Hepatocyte (in vitro differentiated cells): ENCODE measurements at places on chromosomes 4 and X.

DNA sequence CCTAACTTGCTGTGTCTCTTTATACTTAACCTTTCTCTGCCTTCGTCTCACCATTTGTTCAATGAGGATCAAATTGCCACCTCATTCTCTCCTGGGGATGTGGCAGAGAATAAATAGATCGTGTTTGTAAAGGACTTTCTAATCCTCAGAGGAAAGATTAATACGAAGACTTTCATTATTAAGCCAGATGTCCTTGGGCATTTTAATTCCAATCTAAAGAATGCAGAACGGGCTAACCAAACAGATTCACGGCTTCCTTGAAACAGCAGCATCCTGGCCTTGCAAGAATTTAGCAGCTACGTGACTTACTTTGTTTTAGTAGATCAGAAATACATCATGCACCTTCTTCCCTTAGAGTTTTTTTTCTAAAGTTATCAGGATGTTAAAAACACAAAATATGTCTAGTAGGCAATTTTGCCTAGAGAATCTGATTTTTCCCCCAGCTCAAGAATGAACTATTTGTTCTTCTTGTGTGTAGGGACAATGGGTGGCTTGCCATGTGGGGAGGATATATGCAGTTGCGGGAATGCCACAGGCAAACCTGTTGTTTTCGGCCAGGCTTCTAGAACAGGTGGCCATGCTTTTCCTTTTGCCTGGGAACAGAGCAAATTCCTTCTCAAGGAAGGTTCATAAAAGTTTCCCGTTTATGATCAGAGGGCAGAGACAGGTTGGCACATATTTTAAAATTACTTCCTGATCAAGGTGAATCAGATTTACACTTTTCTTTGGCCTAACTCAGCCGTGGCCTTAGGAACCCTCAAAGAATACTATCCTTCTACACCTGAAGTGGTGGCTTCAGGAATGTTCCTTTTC, 3.0 kb downstream of the MID1 start:
- DNase-seq = no peak

- DNase-seq = no peak
These were observed 55.0 kb downstream of the HTT-AS start for GRCh38 chr4:3019145-3019846.

DNA sequence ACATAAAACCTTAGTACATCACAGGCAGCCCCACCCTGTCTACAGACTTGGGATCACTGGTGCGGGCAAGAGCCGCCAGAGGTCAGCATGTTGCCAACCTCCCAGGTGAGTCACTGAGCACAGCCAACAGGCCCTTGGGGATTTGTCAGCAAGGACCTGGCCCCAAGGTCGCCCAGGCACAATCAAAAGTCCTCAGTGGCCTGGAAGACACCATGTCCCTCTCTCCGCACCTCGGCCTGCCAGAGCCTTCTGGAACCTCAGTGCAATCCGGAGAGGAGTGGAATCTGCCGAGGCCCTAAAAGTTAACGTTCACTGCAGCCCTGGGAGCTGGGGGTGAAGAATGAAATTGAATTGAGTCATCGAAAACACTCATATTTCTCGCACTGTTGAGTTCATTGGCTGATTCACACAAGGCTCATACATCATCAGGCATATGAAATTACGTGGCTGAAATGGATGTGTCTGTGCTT, 74.3 kb downstream of the WFS1 start:
- peak; percentile 52 for DNase-seq

GRCh38 chr4:145791988-145792387, 112.0 kb downstream of the C4orf51 start:
- no peak for DNase-seq

GRCh38 chrX:145843146-145843904, 25.7 kb downstream of the SLITRK2 start:
- DNase-seq = no peak

DNA sequence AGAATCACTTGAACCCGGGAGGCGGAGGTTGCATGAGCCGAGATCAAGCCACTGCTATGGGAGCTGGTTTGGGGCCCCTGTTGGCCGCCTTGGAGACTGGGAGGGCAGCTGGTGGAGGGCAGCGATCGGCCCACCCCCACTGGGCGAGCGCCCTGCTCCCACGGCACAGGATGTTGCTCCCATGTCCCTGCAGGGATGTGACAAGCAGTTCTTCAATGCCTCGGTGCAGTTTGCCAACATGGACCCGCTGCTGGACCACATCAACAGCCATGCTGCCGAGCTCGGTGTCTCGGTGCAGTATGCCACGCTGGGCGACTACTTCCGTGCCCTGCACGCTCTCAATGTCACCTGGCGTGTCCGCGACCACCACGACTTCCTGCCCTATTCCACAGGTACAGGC, 19.4 kb downstream of the MAN2B2 start:
- DNase-seq = no peak

DNA sequence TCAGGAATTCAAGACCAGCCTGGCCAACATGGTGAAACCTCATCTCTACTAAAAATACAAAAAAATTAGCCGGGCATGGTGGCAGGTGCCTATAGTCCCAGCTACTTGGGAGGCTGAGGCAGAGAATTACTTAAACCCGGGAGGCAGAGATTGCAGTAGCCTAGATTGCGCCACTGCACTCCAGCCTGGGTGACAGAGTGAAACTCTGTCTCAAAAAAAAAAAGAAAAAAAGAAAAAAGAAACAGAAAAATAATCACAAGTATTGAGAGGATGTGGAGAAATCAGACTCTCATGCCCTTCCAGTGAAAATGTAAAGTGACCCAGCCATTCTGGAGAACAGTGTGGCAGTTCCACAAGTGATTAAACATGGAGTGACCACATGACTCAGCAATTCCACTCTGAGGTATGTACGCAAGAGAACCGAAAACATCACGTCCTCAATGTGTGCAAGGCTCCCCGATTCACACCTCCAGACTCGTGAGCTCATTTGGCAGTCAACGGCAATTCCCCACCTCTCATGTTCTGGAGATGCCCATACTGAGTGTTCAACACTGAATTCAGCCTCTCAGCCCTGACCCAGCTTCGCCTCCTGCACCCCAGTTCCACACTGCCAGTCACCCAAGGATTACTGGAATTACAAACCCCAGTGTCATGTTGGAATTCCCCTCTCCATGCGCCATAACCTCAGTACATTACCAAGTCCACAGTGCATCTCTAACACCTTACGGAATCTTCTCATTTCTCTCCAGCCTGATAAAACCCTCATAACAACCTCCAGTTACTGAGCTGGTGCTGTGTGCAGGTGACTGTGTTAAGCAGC, 21.1 kb downstream of the ACOX3 start:
- DNase-seq = no peak

DNA sequence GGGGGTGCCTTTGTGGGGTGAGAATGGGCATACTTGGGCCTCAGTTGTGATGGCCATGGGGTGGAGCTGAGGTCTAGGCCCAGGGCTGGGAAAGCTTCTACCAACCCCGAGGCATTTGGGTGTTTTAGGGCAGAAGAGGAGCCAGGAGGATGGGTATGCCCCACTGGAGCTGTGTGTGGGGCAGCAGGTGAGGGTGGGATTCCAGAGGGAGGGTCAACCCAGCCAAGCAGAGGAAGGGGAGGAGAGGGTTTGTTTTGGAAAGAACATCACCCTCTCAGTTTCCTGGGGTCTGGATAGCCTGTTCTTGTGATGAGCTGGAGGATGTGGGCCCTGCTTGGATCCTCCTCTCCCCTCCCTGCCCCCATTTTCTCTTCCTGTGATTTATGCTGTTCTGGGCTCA, 620 bp downstream of the IL9R start:
- DNase-seq = no peak

DNA sequence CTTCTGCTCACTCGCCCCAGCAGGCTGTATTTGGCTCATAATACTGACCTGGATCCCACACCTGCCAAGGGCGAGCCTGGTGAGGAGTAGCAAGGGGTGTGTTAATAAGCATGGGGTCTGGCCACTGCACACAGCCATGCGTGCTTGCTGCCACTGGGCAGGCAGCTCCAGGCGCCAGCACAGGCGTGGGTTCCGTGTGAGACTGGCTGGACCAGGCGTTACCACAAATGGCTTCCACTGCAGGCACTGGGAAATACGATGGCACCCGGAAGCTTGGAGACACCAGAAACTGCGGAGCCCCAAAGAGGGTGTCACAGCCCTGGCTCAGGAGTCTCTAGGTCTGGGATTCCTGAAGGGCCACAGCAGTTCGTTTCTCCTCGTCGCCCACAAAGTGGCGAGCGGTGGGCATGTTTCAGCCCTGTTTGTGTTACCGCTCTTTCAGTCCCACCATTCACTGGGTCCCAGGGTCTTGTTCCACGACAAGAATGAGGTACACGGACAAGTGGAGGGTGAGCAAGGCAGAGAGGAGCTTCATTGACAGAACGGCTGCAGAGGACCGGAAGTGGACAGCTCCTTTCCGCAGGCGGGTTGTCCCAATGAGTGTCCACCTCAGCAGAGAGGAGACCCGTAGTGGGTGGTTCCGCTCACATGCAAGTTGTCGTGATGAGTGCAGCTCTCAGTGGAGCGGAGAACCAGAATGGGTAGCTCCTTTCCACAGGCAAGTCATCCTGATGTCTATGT, 428.9 kb downstream of the EPHA5 start:
- DNase-seq = no peak

DNA sequence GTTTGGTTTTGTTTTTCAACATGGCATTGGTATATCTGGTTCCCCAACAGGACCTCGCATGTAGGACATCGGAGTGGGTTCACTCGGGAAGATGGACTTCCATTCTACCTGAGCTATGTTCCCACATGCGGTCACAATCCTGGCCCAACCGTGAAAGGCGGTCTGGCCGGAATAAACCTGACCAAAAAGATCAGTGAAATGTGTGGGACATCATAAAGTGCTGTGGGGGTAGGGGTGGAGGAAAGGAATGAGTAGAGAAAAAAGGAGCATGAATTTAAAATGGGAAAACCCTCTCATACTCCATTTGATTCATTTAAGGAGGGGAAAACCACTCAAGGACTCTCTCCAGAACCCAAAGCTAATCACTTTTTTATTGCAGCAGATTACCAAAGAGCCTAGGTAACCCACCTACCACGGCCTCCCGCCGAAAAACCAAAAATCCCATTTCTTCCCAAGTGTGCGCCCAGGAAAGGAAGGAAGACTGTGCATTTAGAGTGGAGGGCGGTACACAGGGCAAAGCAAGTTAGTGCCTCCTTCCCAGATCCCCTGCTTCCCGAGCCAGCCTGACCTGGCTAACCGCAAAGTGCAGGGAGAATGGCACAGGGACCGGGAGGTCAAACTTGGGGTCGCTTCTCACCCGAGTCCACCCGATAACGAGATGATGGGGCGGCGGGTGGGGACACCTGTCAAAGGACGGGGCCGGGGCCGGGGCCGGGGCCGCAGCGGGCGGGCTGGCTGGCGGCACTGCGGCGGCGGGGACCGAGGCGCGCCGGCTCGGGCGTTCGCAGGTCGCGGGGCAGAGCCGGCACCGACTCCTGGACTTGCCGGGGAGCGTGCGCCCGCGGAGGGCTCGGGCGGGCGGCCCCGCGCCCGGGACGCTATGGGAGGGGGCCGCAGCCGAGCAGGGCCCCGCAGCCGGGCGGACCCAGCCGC, 669 bp downstream of the TMEM150C start:
- peak; percentile 14 for DNase-seq

DNA sequence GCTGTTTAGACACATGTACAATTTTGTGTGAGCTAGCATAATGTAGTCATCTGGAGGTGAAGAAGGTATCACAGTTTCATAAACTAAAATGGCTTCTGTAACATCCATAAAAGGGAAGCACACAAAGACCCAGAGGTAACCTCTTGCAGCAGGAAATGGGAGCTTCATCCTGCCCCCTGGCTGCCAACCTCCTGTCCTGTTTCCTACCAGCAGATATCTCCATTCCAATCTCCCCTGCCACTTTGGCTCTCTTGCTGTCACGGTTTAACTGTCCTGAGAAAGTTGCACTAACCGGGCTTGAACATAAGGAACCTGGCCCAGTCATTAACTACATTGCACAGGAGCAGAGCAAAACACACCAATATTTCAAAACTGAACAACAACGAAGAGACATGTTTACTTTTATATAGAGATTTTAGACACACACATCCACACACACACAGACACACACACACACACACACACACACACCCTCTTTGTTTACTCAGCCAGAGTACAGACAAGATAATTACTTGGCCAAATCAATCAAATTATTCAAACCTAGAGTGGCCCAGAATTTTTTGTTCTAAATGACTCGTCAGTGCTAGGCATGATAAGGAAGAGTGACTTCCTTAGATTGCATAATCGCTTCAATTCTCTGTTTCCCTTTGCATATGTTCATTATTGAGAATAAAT, 24.2 kb downstream of the MID2 start:
- no peak for DNase-seq

GRCh38 chr4:158767451-158767850, 1.4 kb upstream of the FNIP2 start:
- DNase-seq = no peak

DNA sequence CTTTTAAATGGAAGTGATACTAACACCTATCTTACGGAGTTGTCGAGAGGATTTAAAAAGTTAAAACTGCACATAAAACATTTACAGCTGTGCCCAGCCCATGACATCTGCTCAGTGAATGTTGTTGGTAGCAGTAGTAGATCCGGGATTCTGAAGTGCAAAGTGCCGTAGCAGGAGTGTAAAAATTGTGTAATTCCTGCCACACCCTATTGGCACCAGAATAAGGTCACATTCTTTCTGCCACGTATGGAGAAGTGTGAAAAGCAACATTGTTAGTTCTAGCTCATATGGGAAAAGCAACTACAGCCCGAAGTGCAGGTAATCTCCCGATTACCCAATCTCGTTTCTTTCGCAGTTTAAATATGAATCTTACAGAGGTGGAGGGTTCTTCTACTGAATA, 31.2 kb downstream of the PRIMPOL start:
- peak; percentile 8 for DNase-seq

DNA sequence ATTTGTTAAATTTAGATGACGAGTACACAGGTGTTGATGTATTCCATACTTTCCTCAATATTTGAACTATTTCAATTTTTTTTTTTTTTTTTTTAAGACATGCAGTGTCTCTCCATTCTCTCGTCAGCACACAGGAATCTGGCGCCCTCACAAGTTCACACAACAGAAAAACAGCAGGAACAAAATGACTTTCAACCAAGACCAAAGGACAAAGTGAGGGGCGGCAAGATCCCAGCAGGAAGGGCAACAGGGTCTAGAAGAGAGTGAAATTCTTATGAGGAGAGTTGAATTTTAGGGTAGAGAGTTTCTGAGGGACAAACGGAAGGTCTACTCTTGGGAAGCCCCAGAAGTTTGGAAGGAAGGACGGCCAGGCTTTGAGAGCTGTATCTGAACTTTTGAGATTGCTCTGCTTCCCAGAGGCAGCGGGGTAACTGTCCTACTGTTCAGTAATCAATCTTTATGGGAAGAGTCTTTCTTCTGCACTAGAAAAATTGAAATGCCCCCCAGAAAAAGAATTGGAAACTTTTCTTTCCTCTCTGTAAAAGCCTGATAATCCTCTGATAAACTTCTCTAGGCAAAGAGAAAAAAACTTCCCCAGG, 760.2 kb downstream of the RAB28 start:
- peak; percentile 42 for DNase-seq

- DNase-seq = no peak
These were observed 664.8 kb downstream of the GRID2 start for GRCh38 chr4:92968556-92968955.

GRCh38 chrX:116198810-116199209, 28.3 kb downstream of the AGTR2 start:
- DNase-seq = no peak

DNA sequence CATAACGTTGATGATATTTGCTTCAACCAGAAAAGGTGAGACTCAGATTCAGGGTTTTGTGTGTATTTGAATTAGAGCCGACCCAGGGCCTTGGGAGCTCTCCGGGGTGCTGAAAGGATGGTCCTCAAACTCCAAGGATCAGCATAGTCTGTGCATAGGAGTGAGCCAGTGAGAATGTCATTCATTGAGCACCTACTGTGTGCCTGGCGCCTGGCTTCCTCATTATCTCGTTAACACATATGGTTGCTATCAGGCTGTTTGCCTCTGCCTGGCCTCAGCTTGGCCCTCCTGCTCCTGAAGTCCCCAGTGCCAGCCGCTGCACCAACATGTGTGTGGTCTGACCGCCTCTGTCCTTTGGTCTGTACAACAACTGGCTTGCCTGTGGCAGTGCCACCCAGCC, 25.1 kb upstream of the JAKMIP1 start:
- peak; percentile 66 for DNase-seq
